ENCODE measurements at places on chromosomes 11 and 22.
A peak's percentile ranks its signal among the peaks of the same experiment; 100 is the strongest.

- DNase-seq, result no peak
These were observed 18.2 kb downstream of the INCENP start for GRCh38 chr11:62142043-62142375.

GRCh38 chr22:46902436-46902835, 140.0 kb downstream of the TBC1D22A start:
- DNase-seq, result no peak

- DNase-seq, result no peak
These were observed 5.0 kb upstream of the PLEKHA7 start for GRCh38 chr11:17019232-17019631.

- no peak for DNase-seq
These were observed 27.4 kb downstream of the TSPAN4 start for GRCh38 chr11:870127-870413.

- DNase-seq, result peak; percentile 14
These were observed 1.4 kb upstream of the EMSY start for GRCh38 chr11:76443268-76443980.

DNA sequence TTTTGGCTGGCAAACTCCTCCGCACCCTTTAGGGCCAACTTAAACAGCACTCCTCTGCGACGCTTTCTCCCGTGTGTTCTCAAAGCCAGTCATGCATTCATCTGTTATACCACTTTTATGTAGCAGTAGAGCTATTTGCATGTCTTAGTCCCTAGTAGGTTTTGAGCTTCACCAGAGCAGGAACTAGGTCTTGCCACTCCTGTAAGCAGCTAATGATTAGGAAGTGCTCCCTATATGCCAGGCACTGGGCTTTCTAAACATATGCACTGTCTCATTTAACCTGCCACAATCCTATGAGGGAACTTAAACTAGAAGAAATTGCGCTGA, 180.8 kb downstream of the DBX1 start:
- DNase-seq, result no peak

- peak; percentile 79 for DNase-seq
These were observed 23.9 kb upstream of the RBFOX2 start for GRCh38 chr22:36052505-36052941.

- no peak for DNase-seq
These were observed 40.6 kb downstream of the RAB30 start for GRCh38 chr11:83031127-83031526.

GRCh38 chr11:69914286-69915150, 95.3 kb upstream of the FGF3 start:
- no peak for DNase-seq

- no peak for DNase-seq
These were observed 4.0 kb upstream of the FCHSD2 start for GRCh38 chr11:73145986-73146575.

GRCh38 chr11:61602775-61603569, 22.1 kb upstream of the SYT7 start:
- peak; percentile 96 for DNase-seq

- DNase-seq, result no peak
These were observed 77.1 kb upstream of the CD82 start for GRCh38 chr11:44488165-44488965.

- DNase-seq, result no peak
These were observed 31.4 kb upstream of the BRSK2 start for GRCh38 chr11:1358286-1358685.

DNA sequence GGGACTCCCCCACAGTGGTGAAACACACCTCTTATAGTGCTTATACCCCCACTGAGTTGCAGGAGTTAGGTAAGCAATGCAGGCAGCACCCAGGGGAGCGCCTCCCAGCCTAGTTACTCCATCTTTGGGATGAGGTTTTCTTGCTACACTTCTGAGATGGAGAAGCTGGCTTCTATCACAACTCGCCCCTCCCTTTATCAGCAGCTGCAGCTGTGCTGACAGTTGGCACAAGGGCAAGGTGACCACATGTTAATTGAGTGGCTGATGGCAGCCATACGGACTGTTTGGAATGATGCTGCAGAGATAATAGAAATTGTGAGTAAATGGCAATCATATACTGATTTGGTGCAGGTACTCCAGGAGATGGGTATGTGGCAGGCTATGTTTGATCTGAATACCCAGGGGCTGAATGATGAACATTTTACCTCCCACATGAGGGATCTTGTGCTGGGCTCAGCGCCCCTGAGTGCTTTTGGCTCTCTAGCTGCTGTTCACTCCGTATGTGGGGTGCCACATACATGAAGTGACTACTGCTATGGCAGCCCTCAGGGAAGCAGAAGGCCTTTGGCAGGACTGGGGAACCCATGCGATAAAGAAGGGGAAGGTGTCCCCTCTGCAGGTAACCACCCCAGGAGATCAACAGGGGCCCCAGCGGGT, 29.2 kb upstream of the KCNA4 start:
- DNase-seq, result no peak

DNA sequence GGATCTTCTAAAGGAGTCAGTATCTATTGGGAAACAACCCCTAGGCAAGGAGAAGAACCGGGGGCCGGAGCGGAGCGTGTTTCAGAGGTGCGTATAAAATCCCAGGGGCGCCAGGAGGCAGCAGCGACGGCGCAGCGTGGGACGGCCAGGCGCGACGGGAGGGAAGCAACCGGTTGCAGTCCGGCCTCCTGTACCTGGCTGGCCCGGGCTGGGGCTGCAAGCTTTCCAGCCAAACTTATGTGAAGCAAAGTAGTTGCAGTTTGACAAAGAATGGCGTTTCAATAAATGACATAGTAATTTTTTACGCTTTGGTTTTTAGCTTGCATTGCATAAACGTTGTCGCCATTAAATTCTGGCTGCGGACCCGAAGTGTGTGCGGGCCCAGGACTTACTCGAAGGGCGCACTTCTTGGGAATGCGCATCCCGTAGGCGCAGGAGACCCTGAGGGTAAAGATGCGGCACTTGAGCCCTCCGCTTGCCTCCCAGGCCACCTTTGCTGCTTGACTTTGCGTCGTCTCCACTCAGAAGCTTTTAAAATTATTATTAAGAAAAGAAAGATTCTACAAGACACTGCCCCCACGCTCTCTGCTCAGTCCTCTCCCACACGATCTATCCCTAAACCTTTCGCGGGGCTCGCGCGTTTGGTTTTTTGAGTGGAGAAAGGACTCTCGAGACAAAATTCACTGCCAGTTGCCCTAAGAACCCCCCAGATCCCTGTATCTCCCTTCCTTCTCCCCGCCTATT, 1.6 kb upstream of the WT1 start:
- no peak for DNase-seq

DNA sequence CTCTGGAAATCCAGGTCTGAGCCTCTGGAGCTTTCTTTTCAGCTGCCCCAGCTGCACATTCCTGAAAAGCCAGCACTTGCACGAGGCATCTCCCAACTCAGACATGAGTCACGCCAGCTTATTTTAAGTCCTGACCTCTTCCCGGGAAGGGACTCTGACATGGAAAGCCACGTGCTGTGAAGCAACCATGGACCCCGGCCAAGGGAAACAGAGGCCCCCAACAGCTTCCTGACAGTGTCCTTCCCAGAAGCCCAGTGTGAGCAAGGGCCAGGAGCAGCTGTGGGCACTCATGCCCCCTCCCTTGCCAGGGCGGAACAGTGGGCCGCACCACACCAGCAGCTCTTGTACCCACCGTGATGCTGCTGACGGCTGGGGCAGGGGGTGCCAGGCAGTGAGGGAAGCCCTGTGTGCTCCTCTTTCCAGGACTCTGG, 118.8 kb upstream of the CADM1 start:
- DNase-seq, result peak; percentile 88

GRCh38 chr11:66083767-66084166, 13.7 kb downstream of the PACS1 start:
- DNase-seq, result no peak

GRCh38 chr11:122215244-122215992, 99.4 kb upstream of the BLID start:
- peak; percentile 97 for DNase-seq

DNA sequence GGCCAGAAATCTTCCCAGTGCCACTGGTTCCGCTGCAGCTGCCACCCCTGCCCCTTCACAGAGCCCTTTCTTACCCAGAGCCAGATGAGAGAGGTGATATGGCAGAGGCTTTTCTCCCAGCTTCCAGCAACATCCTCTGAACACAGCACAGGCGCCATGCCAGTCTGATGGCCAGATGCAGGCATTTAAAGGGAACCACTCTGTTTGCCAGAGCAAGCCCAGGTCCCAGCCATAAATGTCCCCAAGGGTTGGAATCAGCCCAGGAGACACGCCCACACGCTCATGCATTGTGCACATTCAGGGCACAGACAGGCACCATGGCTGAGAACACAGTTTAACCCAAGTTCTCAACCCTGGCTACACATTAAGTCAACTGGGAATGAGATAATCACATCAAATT, 114.3 kb upstream of the CSNK2A3 start:
- no peak for DNase-seq

- DNase-seq, result peak; percentile 37
These were observed 541 bp downstream of the MICAL2 start for GRCh38 chr11:12110714-12111548.

- DNase-seq, result no peak
These were observed 6.3 kb upstream of the NDUFV1 start for GRCh38 chr11:67600324-67601029.

- DNase-seq, result no peak
These were observed 53.1 kb upstream of the SHISAL1 start for GRCh38 chr22:44365832-44366231.

DNA sequence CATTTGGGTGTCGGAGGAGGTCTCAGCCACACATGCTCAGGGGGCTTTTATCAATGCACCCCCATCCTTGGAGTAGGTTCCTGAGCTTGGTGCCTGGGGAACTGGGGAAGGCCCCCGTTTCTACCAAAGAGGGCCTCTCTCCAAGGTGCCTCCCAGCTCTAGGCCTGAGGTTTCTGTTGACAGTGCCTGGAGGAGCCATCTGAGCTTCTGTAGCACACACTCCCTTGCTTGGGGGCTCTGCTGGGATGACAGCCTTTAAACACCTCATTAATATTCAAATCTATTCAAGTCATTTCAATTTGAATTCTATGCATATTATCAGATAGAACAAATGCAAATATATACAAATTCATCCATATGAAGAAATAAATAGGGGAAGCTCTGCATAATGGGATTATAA, 18.9 kb downstream of the KIRREL3 start:
- DNase-seq, result no peak

DNA sequence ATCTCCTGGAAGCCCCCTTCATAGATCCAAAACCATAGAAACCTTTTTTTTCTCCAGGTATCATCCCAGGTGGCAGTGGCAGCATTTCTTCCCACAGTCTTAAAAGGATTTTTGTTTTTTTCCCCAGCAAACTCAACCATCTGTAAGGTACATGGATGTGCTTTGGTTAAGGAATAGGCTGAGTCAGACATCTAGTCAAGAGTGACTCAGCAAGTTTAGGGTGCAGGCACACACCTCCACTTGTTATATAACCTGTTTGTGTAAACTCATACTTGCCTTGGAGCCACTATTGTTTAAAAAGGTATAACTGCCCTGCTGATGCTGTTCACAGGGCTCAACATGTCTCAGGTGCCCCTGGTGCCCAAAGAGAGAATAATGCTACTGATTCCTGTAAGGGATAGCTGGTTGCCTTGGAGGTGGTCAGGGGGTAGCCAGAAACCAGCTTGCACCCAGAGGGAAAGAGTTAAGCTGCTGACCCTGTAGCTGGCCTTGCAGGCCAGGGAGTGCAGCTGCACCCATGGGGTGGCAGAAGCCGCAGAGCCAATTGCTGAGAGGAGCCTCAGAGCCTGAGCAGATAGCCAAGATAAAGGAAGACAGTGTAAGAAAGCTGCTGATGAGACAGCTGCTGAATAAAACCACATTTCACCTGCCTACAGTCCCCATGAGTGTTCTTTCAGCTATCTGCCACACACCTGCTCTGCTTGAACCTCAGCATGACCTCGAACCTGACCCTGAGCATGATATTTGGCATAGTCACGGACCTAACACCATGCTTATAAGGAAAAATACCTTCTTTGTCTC, 1726.1 kb upstream of the RAG2 start:
- DNase-seq, result peak; percentile 8

GRCh38 chr22:42881982-42882656, 25.0 kb upstream of the ARFGAP3 start:
- DNase-seq, result no peak

GRCh38 chr11:111575740-111576139, 26.5 kb upstream of the SIK2 start:
- DNase-seq, result no peak

DNA sequence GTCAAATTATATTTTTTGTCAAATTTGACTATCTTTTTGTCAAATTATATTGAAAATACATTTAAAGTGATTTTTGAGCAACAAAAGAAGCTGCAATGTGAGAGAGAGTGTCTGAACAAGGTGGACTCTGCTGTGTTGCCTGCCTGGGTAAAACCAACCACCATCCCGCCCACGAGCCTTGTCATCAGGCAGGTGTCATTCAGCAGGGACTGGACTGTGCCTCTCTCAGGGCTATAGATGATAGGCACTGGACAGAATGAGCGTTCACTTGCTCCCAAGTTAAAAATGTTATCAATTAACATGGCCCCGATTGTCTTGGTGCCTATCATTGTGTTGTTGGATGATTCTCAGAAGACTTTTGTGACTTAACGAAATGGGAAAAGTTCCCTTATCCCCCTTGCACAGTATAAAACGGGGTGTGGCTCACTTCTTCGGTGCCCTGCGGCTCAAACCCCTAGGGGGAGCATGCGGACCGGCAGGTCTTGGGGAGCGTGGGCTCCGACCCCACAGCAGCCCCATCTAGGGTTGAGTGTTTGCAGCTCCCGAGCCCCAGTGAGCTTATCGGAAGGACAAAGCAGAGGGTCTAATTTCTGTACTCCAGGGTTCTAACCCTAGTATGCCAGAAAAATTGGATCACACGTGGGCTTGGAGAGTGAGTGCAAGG, 1.7 kb downstream of the APOL5 start:
- no peak for DNase-seq

DNA sequence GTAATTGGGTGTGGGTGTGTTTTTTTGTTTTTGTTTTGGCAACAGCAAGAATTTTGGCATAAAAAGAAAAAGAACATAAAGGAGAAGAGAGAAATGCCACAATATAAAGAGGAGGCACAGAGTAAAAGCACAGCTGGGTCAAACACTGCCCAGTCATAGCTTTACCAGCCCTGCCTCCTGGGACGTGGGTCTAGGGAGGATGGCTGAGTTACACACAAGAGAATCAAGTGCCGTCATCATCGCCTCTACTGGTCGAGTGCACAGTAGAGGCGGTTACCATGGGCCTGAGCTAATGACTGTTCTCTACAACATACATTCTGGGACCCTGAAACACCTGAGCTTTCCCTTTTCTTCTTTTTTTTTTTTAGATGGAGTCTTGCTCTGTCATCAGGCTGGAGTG, 87.6 kb upstream of the BID start:
- no peak for DNase-seq
